ENCODE measurements at places on chromosomes 7 and 10. TPM values are rescaled to one million over a fixed set of nuclear protein-coding genes. Genes with fewer than 3 reads are reported as not detected.

HKDC1 gene
- total RNA-seq: 4.2 TPM

HTRA1 gene
- 34.9 TPM for total RNA-seq

C10orf143 gene
- total RNA-seq: 0.73 TPM

SPDYE11 gene
- not detected for total RNA-seq

SFTPA1 gene
- total RNA-seq: not detected

TAS2R3 gene
- total RNA-seq: 1.2 TPM

EVX1 gene
- total RNA-seq: not detected

SH2D4B gene
- total RNA-seq: not detected

HELLS gene
- total RNA-seq: 16.2 TPM

DOCK4 gene
- 31.4 TPM for total RNA-seq

DNAJC12 gene
- 2.1 TPM for total RNA-seq

IRF5 gene
- 0.36 TPM for total RNA-seq

MCMBP gene
- 40.9 TPM for total RNA-seq

TAS2R5 gene
- total RNA-seq: 1.5 TPM

FAM24B gene
- 1.9 TPM for total RNA-seq

NUB1 gene
- 38.8 TPM for total RNA-seq

PIP gene
- not detected for total RNA-seq

STEAP1B gene
- total RNA-seq: 1.1 TPM

KIF5B gene
- total RNA-seq: 170 TPM

NAT16 gene
- 0.16 TPM for total RNA-seq

C10orf67 gene
- total RNA-seq: 0.46 TPM

OR2A42 gene
- total RNA-seq: not detected

GIMAP7 gene
- total RNA-seq: not detected

VPS50 gene
- 19.8 TPM for total RNA-seq

GARIN1A gene
- total RNA-seq: 5.9 TPM

GPC2 gene
- total RNA-seq: 7.6 TPM

All from astrocyte (in vitro differentiated cells and primary cell).